ACHN (cell line): ENCODE measurements at places on chromosomes 5 and 9.

- no peak for DNase-seq
Measured at GRCh38 chr5:56003179-56003578, 8.4 kb upstream of the IL6ST start.

- DNase-seq = peak; percentile 52
Measured at GRCh38 chr5:138438724-138439476, at the start of gene REEP2. Gene REEP2, plus strand, starts transcription at chr5:138439057. Its CDS starts 152 bp downstream, at chr5:138439209.

- DNase-seq = no peak
Measured at GRCh38 chr9:75213765-75214164, 125.5 kb downstream of the OSTF1 start.

GRCh38 chr9:122376796-122377195, 6.0 kb downstream of the PTGS1 start:
- DNase-seq = no peak

DNA sequence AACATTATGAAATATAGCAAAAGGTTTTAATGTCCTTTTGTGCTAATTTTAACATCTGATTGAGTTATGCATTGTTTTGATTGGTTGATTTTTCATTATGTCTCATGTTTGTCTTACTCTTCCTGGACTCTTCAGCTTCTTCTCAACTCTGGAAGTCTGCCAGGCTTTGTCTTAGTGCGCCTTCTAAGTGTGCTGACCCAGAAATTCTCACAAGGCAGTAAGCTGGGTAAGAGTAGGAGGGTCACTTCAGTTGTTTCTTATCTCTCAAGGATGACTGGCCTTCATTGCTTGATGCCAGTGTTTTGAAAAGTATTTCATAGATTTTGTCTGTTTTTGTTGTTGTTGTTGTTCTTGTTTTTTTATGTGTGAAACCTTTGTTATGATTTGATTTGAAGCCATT, 59.2 kb downstream of the RIC1 start:
- no peak for DNase-seq

DNA sequence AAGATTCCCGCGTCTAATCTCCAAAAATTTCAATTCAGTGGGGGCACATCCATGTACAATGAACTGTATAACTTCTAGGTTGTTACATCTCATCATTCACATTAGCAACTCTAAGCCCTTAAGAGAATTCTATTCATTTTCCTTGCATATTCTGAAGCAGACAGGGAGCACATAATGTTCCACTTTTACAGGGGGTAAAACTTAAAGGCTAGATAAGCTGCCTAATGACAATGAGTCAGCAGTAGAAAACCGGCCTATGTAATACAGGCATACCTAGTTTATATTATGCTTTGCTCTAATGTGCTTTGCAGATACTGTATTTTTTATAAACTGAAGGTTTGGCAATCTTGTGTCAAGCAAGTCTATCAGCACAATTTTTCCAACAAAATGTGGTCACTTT, 40.4 kb downstream of the PTAR1 start:
- DNase-seq = no peak

DNA sequence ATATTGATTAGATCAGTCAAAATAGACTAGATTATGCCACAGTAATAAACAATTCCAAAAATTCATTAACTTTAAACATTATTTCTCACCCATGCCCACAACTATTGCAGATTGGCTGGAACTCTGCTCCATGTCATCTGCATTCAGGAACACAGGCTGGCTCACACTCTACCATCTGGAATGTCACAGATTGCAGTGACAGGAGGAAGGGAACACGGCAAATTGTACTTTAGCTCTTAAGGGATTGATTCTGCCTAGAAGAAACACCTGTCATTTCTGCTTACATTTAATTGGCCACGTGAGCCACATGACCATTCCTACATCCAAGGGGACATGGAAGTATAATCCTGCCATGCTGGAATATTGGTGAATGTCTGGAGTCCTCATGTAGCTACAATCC, 54.4 kb downstream of the ATPSCKMT start:
- DNase-seq = no peak

DNA sequence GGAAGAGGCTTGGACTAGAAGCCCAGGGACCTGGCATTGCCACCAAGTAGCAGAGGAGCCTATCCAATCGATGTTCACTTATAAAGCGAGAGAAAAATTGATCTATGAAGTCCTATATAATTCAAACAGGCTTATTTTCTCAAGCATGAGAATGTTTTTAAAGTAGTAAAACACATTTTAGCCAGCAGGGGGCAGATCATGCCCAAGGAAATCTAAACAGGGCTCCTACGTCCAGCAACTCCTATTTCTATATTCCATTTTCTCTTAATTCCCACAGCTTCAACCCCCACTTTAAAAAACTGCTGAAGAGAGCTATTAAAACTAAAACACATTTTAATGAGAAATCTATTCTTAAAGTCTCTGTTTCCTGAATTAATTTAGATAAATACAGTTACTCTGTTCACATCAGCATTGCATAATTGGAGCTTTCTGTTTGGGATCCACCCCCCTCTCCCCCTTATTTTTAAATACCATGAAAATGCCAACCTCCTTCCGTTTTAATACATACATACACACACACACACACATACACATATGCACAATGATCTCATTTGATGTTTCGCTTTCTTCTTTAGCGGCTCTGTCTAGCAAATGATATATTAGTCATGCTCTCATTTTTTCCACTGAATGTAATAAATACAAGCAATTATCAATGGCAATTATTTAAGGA, 144.9 kb downstream of the MYO10 start:
- DNase-seq = peak; percentile 58

GRCh38 chr9:105143136-105143430, 101.4 kb upstream of the SLC44A1 start:
- no peak for DNase-seq

- DNase-seq = no peak
Measured at GRCh38 chr5:84779186-84779585, 394.5 kb upstream of the EDIL3 start.

DNA sequence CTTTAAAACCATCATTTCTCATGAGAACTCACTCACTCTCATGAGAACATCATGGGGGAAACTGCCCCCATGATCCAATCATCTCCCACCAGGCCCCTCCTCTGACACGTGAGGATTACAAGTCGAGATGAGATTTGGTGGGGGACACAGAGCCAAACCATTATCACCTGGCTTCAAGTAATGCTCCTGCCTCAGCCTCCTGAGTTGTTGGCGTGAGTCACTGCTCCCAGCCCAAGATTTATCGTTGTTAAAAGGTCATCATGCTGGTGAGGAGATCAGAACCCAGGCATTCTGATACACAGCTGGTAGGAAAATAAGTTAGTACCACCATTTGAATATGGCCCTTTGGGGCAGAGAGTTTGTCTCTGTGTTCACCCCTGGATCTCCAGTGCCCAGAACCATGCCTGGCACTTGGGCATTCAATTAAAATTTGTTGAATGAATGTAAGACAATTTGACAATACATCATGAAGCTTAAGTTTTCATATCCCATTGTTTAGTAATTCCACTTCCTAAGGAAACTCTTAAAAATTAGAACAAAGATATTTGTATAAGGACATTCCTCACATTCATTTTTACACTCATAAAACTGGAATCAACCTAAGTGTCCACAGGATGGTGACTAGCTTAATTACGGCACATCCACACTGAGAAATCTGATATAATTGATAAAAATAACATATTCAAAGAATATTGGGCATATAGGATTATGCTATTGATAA, 58.0 kb upstream of the COL15A1 start:
- DNase-seq = no peak

DNA sequence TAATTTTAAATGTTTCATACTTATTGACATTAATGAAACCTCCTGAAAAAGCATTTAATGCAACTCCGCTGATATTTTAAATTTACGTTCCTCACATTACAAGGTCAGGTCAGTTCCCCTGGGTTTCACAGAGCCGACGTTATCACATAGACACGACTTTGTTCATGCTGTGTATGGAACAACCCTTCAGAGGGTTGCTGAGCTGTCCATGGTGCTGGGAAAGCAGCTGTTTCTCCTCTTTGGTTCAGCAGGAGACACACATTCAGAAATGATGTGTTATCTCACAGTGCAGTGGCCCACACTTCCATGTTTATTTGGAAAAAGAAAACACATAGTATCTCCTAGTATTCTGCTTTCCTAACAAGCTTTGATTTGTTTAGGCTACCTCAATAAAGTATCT, 53.5 kb downstream of the PPP2R2B start:
- peak; percentile 37 for DNase-seq

GRCh38 chr5:167923396-167923795, 368.0 kb upstream of the WWC1 start:
- DNase-seq = no peak

DNA sequence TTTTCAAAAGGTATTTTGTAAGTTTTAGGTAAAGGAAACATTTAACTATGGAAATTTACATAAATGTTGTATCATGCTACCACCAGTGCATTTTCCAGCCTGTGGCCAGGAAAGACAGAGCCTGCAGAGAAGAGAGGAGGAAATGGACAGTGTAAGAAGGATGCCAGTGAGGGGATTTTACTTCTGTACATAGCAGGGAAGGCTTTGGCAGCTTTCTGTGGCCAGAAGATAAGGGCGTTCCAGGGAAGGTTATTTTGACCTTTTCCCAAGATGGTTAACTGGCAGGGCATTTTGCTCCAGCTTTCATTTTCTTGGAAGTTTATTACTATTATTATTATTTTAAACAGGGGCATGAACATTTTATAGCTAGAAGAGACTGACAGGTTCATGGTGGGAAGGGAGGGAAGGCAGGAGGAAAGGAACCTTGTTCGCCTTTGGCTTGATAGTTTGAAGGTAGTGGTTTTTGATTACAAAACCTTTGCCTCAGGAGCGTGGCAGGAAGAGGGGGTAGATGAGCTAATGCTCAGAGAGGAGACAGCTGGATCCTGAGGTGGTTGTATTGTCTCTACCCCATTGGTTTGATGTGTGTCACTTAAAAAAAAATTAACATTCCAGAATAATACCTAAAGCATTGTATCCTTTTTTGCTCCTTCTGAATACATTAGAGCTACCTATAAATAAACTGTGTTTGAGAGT, 4.1 kb downstream of the ISOC1 start:
- no peak for DNase-seq

GRCh38 chr9:121768416-121769015, 117.1 kb downstream of the DAB2IP start:
- no peak for DNase-seq

DNA sequence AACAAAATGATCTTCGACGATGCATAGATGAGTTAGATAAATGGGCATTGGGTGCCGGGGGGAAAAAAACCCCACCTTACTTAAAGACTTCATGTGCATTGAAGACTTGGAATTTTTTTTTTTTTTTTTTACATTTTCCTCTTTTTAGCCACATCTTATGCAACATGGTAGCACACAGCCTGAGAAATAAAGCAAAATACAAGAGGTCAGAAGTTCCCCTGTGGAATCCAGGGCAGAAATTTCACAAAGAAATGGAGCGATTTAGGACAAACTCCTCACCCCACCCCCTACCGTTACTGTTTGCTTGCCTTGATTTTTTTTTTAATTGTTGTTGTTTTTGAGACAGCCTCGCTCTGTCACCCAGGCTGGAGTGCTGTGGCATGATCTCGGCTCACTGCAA, 153.2 kb downstream of the GOLPH3 start:
- DNase-seq = no peak
